ENCODE measurements at places on chromosomes 3 and 15. TPM values are rescaled to one million over a fixed set of nuclear protein-coding genes. Genes with fewer than 3 reads are reported as not detected.

The ZNF609 gene
- 38.8 TPM for total RNA-seq

The GOLGA8T gene
- total RNA-seq: not detected

The CTXN2 gene
- not detected for total RNA-seq

The CHRNB4 gene
- total RNA-seq: not detected

The FAM227B gene
- total RNA-seq: 3.2 TPM

The PIGX gene
- 19.3 TPM for total RNA-seq

The REC114 gene
- total RNA-seq: not detected

The CA12 gene
- total RNA-seq: 26.8 TPM

The GABPB1 gene
- total RNA-seq: 27.8 TPM

The SI gene
- total RNA-seq: not detected

The TM2D3 gene
- 104 TPM for total RNA-seq

The TEX9 gene
- total RNA-seq: 3.7 TPM

The SYNPR gene
- total RNA-seq: not detected

The GUCA1C gene
- not detected for total RNA-seq

The KY gene
- 2.6 TPM for total RNA-seq

The ECE2 gene
- total RNA-seq: not detected

The ABHD2 gene
- total RNA-seq: 283 TPM

The TUSC7 gene
- not detected for total RNA-seq

The IL16 gene
- total RNA-seq: 17.1 TPM

The C3orf70 gene
- 22.7 TPM for total RNA-seq

The FBXW12 gene
- not detected for total RNA-seq

The CFAP20DC gene
- not detected for total RNA-seq

The CCDC9B gene
- 30.1 TPM for total RNA-seq

The GOLGA8M gene
- not detected for total RNA-seq

The MFGE8 gene
- 1,687 TPM for total RNA-seq

The CASR gene
- total RNA-seq: not detected

The ELL3 gene
- 11.2 TPM for total RNA-seq

The LRRC31 gene
- not detected for total RNA-seq

The C3orf22 gene
- not detected for total RNA-seq

The CEP97 gene
- total RNA-seq: 20.1 TPM

The LRRC34 gene
- 4.5 TPM for total RNA-seq

The EXD1 gene
- not detected for total RNA-seq

The GOLGA6A gene
- total RNA-seq: 0.14 TPM

The CCDC54 gene
- total RNA-seq: not detected

The CISH gene
- 4.1 TPM for total RNA-seq

The RBPMS2 gene
- not detected for total RNA-seq

The IL17RC gene
- total RNA-seq: 59.4 TPM

The EOMES gene
- 0.63 TPM for total RNA-seq

The DAPK2 gene
- 6.1 TPM for total RNA-seq

The AHSG gene
- total RNA-seq: not detected

The CADPS gene
- 0.14 TPM for total RNA-seq

The TRAK1 gene
- 36.0 TPM for total RNA-seq

The LMLN gene
- total RNA-seq: 1.2 TPM

The SERINC4 gene
- not detected for total RNA-seq

The CCDC80 gene
- total RNA-seq: 350 TPM

The CYP1A2 gene
- not detected for total RNA-seq

The PRRT3 gene
- total RNA-seq: 5.8 TPM

The PLA2G4D gene
- total RNA-seq: not detected

The CAMKV gene
- total RNA-seq: not detected

All from thoracic aorta (tissue), 2 donors.